ENCODE measurements at places on chromosomes 7 and 10.

DNA sequence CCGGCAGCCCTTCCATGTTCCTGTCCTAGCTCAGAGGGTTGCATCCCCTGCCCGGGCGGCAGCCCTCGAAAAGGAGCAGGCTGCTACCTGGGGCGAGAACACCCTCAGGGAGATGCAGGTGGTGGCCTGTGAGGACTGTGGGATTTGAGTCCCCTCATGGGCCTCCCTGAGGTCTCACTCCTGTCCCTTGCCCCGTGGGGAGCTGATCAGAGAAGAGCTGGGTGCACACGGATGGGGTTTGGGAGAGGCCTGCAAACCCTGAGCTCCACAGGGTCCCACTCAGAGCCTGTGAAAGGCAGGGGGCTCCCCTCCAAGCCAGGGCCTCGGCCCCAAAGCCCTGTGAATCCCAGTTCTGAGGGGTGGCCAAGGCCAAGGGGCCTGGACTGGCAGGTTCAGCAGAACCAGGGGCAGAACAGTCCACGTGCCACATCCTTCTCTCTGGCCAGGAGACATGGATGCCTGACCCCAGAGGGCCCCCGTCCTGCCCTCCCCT, 424 bp upstream of the CYP2W1 start:
- DNase-seq = no peak

GRCh38 chr7:17932770-17933169, 7.5 kb downstream of the SNX13 start:
- no peak for DNase-seq

- DNase-seq = no peak
Measured at GRCh38 chr10:122587098-122587760, 26.7 kb downstream of the DMBT1 start.

GRCh38 chr10:96125142-96125515, 5.0 kb upstream of the ZNF518A start:
- no peak for DNase-seq

DNA sequence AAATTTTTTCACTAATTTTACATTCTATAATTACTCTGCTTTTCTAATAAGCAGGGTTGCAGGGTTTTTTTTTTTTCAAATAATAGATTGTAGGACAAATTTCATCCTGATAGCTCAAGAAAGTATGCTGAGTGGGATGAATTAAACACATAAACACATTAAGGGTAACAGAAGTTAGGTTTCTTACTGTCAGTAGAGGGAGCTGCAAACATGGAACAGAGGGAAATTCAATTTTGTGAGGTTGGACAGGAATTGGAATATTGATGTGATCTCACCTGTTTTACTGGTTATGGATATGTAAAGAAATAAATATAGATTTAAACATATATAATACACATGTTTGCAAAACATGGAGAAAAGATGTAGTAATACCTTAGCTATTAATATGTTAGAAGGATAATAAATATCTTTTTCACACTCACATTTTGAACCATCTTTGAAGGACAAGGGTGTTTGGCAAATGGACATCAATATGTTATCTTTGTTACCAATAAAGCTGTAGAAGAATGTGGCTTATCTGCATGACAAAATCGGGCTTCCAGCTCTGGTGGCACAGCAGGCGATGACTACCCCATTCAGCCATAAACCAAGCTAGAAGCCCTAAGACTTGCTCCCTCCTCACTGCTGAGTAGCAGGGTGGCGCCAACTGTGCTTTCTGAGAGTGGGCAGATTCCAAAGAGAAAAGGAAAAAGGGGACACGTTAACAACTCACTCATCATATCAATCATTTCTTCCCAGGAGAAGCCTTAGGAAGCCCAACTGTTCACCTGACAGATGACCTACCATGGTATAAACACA, 1257.4 kb downstream of the GATA3 start:
- no peak for DNase-seq

DNA sequence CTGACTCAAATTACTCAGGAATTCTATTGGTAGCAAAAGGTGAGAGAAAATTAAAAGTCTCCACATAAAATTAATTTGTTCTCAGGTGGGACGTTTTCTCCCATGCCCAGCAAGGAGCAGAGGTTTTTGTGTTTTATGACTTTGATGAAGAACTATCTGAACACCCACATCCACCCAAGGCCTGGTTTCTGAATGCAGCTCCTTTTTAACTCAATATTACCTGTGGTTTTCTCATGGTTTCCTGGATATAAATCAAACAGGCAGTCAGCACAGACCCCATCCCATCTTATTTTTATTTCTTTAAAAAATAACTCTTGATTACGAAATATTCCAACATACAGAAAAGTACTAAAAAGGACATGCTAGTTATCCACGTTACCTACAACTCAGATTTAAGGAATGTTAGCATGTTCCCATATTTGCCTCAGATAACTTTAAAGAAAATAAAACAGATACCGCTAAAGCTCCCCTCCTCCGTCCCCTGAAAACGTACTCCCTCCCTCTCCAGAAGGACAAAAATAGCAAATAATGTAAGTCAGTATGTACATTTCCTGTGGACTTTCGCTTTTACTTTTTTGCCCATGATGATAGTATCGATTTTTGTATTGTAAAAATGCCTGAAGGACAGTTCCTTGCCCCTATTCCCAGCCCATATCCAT, 43.4 kb downstream of the GLI3 start:
- no peak for DNase-seq

- no peak for DNase-seq
Measured at GRCh38 chr10:95263864-95264226, 27.0 kb downstream of the PDLIM1 start.

DNA sequence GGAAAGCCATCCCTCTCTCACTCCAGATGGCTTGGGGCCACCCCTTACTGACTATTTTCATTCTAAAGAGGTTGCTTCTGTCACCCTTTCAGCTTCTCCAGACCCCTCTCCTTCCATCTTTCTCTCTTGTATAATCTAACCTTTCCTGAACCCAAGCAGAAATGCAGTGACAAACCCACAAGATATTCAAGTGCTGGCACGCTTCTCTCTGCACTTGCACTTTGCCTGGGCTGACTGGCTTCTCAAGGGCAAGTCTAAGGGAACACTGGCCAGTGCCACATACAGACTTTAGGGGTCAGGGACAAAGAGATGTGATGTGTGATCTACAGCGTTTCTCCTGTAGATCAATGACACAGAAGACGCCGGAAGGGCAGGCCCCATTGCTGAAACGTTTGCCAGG, 150.4 kb upstream of the LANCL2 start:
- no peak for DNase-seq

DNA sequence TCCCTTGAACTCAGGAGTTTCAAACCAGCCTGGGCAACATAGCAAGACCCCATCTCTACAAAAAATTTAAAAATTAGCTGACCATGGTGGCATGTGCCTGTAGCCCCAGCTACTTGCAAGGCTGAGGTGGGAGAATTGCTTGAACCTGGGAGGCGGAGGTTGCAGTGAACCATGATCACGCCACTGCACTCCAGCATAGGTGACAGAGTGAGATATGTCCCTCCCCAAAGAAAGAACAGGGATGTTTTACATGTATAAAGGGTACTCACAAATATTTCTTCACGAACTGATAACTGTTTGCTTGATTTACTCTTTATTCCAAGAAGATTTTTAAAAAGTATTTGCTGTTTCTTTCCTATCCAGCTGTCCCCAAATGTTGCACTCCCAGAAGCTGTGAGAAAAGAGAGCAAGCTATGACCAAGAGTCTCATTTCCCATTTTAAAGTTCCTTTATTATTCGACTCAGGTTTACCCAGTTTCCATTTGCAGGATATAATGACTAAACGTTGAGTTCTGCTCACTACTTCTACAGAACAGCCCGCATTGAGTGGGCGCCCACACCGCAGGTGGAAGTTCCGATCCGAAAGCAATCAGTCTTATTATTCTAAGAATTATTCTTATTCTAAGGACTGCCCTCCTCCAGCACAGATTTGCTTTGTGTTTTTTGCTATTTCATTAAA, 90.7 kb downstream of the APBB1IP start:
- DNase-seq = no peak

- DNase-seq = no peak
Measured at GRCh38 chr10:118256825-118257570, 85.1 kb downstream of the FAM204A start.

DNA sequence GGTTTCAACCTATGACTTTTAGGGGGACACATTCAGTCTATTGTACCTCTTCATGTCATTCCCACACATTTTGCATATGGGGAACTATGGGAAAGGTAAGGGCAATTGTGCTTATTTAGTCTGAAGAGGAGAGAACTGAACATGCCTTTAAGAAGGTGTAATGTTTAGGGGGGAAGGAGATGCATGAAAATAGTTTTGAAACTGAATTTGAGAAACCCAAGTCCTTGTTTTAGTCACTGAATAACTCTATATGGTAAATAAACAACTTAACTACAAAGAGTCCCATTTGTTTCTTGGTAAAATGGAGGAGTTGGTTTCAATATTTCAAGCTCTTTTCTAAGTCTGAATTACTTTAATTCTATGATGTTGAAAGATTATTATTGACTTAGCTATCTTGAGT, 166.1 kb downstream of the DNAJB9 start:
- DNase-seq = no peak

DNA sequence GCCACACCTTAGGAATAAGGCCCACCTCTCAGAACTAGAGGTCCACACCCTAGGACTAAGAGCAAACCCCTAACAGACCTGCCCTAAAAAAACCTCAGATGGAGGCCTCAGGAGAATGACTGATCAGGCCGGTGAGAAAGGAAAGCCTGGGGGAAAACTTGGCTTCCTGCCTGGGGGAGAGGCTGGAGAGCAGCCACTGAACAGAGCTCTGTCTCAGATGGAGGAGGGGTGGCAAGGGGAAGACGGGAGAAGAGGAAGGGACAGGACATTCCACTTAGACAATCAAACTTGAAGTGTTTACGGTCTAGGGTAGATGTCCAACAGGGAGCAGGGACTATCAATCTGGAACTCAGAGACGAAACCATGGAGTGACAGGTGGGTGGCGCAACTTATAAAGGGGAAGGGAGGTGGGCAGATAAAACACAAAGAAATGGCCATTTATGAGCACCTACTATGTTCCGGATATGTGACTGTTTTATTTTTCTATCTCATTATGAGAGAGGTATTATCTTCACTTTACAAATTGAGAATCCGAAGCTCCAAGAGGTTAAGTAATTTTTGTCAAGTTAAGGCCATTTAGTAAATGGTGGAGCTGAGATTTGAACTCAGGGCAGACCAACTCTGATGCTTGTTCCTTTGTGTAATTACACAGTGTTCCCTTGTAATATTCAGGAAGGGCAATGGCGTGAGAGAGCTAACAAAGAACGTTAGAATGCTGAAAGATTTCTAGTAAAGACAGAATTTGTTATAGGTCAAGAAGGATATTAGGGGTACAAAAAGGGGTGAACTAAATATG, 82.6 kb downstream of the DNMBP start:
- no peak for DNase-seq

DNA sequence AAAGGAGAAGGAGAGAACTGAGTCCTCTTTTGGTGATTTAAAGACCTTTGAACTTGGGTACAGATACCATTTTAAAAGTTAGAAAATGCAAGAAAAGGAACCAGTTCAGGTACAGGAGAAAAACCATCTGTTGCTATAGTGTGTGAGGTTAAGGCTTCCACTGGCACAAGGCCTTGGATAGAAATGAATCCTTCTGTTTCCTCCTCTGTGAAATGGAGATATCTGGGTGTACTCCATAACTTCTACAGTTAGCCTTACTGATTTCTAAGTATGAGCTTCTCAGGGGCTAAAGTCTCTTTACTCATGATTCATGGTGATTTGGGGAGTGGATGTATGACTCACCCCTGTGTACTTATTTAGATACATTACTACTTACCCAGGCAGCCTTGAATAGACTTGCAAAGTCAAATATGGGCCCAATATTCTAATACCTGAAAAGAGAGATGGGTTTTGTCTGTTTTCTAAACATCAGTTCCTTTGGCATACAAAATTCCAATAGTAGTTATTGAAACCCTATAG, 117.2 kb upstream of the ADO start:
- DNase-seq = no peak

- DNase-seq = no peak
Measured at GRCh38 chr10:99809481-99809880, 27.0 kb downstream of the ABCC2 start.
